ENCODE measurements at places on chromosomes 3 and 15. TPM values are rescaled to one million over a fixed set of nuclear protein-coding genes. Genes with fewer than 3 reads are reported as not detected.

PSMD2 gene
- total RNA-seq = 150 TPM

C3orf70 gene
- total RNA-seq = not detected

GNAT1 gene
- total RNA-seq = not detected

AADACL2 gene
- total RNA-seq = not detected

CDHR4 gene
- not detected for total RNA-seq

FOXP1 gene
- 420 TPM for total RNA-seq

CCR4 gene
- total RNA-seq = 0.23 TPM

GOLGA6B gene
- total RNA-seq = not detected

WDR93 gene
- total RNA-seq = 0.19 TPM

FANCD2OS gene
- not detected for total RNA-seq

ZNF502 gene
- 6.0 TPM for total RNA-seq

GRCh38 chr15:25682340-25682739 is 180.8 kb downstream of the ATP10A start:
- no peak overlapping the region for H3K4me3 ChIP-seq
- H3K27ac ChIP-seq = no peak overlapping the region
- H3K27me3 ChIP-seq = no peaks in the 10 kb centered on the region

GRCh38 chr15:78850941-78851755 is 21.5 kb upstream of the MORF4L1 start:
- H3K4me1 ChIP-seq = no peaks in the 10 kb centered on the region
- DNase-seq = no peak
- H3K4me3 ChIP-seq = no peak overlapping the region
- no peaks in the 10 kb centered on the region for H3K36me3 ChIP-seq

DNA sequence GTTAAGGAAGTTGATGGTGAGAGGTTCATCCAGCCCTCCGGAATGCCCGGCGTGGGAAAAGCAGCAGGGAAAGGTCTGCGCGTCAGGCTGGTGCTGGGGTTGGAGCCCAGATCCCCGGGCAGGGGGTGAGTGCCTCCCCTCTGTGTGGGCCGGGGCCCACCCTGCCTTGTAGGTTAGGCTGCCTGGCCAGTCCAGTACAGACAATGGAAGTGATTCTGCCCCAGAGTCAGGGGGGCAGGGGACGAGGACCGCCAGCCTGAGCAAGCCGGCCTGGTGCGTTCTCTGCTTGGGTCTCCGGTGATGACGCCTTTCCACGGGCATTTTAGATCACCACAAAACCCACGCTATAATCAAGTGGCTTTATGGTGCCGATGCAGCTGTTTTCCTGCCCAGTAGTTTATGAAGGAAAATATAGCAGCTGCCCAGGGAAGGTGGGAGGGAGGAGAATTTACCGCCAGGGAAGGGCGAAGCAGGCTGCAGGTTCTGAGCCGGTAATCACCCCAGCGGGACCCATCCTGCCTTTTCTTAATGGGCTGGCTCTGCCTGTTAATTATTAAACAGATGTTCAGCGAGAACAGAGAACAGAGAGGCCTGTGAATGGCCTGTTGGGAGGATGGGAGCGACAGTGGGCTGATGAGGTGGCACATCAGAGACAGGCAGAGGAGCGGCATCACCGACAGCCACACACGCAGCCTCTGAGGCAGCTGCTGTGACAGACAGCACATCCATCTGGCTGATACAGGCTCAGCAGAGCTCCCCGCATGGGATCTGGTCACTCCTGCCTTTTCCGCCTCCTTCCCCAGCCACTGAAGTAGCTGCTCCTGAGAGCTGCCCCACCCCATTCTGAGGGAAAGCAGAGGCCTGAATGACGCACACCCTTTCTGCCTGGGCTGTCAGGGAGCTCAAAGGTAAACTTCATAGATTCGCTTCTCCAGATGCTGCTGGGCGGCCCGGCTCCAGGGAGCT is 35.2 kb downstream of the BDH1 start:
- H3K27ac ChIP-seq = peak overlapping the region; percentile 82
- no peak overlapping the region for H3K4me3 ChIP-seq
- no peak for DNase-seq
- peaks cover 40% of the 10 kb centered on the region for H3K36me3 ChIP-seq
- H3K4me1 ChIP-seq = peaks cover 25% of the 10 kb centered on the region

GRCh38 chr3:106347350-106347749 is 478.5 kb upstream of the CBLB start:
- no peaks in the 10 kb centered on the region for H3K27me3 ChIP-seq
- DNase-seq = no peak
- peaks cover 10% of the 10 kb centered on the region for H3K4me1 ChIP-seq
- H3K27ac ChIP-seq = no peak overlapping the region
- peaks cover 2% of the 10 kb centered on the region for H3K36me3 ChIP-seq

GRCh38 chr15:60591496-60592370 is 112.8 kb upstream of the ICE2 start:
- peak overlapping the region; percentile 89 for H3K27ac ChIP-seq
- peaks cover 48% of the 10 kb centered on the region for H3K4me1 ChIP-seq
- DNase-seq = peak; percentile 48
- no peaks in the 10 kb centered on the region for H3K36me3 ChIP-seq
- H3K27me3 ChIP-seq = no peaks in the 10 kb centered on the region
- H3K4me3 ChIP-seq = peak overlapping the region; percentile 79

DNA sequence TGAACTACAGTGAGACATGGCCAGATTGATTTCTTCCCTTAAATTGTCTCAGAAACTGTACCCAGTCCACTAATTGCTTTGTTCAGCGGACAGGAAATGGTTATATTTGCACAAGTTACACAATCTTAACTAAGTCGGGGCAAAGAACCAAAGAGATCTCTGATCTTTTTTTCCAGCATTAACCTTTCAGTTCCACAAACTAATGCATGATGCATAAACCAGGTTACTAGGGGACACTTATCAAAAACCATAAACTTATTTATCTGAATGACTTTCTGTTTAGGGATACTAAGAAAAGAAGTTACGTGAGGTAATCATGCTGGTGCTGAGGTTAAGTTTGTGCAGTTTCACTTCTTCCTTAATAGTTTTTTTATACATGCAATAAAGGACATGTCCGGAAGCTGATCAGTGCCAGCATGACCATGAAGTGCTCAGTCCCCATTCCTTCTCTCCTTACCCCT is 22.4 kb downstream of the FNDC3B start:
- H3K27me3 ChIP-seq = no peaks in the 10 kb centered on the region
- no peak overlapping the region for H3K27ac ChIP-seq
- peaks cover 16% of the 10 kb centered on the region for H3K36me3 ChIP-seq
- H3K4me1 ChIP-seq = peaks cover 34% of the 10 kb centered on the region
- H3K4me3 ChIP-seq = no peak overlapping the region

GRCh38 chr15:91108421-91108820 is 8.4 kb downstream of the SV2B start:
- peaks cover 53% of the 10 kb centered on the region for H3K27me3 ChIP-seq
- no peaks in the 10 kb centered on the region for H3K36me3 ChIP-seq
- H3K4me3 ChIP-seq = no peak overlapping the region
- no peaks in the 10 kb centered on the region for H3K4me1 ChIP-seq
- DNase-seq = no peak
- no peak overlapping the region for H3K27ac ChIP-seq

DNA sequence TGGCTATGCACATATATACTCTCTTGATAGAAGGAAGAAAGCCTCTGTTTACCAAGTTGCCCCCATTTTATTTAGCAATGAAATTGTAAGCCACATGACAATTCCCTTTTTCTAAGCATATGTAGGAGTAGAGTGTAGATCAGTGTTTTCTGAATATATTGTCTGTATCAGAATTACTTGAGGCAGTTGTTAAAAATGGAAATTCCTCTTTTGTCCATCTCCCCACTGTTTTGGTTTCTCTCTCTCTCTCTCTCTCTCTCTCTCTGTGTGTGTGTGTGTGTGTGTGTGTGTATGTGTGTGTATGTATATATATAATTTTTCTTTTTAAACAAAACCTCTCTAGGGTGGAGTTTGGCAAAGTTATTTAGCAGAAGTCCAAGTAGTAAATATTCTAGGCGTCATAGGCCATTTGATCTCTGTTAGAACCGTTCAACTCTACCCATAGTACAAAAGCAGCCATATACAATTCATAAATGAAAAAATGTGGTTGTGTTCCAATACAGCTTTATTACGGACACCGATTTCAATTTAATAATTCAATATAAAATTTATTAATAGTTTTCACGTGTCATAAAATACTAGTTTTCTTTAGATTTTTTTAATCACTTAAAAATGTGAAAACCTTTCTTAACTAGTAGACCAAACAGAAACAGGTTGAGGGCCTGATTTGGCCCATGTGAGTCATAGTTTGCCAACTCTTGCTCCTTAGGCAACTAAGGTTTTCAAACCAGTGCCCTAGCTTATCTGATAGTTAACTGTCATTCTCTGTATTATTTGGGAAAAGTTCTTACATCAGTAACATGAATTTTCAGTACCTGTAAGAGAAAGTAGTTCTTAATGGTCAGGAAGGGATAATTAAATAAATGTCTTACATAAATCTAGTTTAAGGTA is 39.8 kb downstream of the UBE2E1 start:
- H3K4me3 ChIP-seq = no peak overlapping the region
- peaks cover under 1% of the 10 kb centered on the region for H3K36me3 ChIP-seq
- no peak overlapping the region for H3K27ac ChIP-seq
- DNase-seq = no peak

DNA sequence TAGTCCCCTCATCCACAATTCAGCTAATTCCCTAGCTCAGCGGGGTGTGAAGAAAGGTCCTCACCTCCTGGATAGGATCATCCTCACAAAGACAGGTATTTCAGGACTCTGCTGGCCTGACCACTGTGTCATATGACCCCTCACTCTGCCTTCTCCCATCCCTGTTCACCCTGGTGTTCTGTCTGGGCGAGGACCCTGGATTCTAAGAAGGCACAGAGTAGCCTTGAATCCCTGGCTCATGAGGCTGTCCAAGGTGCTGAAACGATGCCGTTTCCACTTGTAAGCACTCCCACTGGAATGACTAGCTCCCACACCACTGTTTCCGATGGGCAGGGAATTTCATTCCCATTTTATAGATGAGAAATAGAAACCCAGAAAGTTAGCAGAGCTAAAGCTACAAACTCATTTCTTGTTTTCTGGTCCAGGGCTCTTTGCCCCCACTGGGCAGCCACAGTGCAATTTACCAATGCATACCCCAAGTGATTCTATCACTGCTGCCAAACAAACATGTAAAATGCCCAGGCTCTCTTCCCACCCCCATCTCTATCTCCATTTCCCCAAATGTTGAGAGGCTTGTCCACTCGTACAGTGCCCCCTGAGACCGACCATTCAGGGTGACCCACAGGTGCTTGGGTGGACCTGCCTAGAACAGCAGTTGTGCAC is 83.2 kb downstream of the RAB11A start:
- no peak overlapping the region for H3K27ac ChIP-seq
- H3K4me1 ChIP-seq = no peaks in the 10 kb centered on the region
- no peak for DNase-seq
- H3K27me3 ChIP-seq = peaks cover 3% of the 10 kb centered on the region
- no peaks in the 10 kb centered on the region for H3K36me3 ChIP-seq
- H3K4me3 ChIP-seq = no peak overlapping the region

DNA sequence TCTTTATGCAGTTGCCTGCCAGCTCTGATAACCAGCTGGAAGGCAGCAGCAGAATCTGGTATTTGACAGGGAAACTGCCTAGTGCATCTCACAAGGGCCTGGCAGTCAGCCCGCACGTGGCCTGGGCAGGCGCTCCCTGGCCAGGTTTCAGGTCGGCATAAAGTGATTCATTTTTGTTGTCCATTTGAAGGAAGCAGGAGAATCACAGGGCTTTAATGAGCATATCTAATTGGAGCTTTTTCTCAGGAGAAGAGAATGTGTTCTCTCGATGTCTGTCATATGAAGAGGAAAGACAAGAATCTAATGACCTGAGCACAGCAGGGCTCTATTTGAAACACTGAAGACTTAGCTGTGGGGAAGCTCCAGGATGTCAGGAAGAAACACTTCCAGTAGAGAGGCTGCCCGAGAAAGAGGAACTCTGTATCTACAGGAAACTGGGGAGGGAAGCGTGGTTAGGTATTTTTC is 98.8 kb upstream of the MB21D2 start:
- H3K4me1 ChIP-seq = no peaks in the 10 kb centered on the region
- DNase-seq = no peak
- no peaks in the 10 kb centered on the region for H3K36me3 ChIP-seq
- no peak overlapping the region for H3K27ac ChIP-seq

GRCh38 chr3:61780455-61781228 is 219.3 kb downstream of the PTPRG start:
- no peak overlapping the region for H3K27ac ChIP-seq
- no peaks in the 10 kb centered on the region for H3K4me1 ChIP-seq
- no peaks in the 10 kb centered on the region for H3K27me3 ChIP-seq
- H3K36me3 ChIP-seq = no peaks in the 10 kb centered on the region
- H3K4me3 ChIP-seq = no peak overlapping the region
- no peak for DNase-seq

DNA sequence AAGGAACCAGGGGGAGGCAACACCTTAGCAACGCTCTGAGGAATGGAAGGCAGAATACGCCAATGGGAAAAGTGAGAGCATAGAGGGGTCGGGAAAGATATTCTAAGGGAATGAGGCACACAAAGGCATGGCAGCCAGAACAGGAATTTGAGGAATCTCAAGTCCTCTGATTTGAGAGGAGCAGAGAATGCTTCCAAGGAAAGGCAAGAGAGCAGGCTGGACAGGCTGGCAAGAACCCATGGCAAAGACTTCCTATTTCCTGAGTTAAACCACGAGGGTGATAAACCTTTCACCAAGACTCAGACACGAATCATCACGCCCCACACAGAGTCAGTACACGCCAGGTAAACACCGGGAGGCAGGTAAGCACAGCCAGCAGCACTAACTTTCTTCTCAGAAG is 109.8 kb downstream of the IGF2BP2 start:
- H3K27ac ChIP-seq = no peak overlapping the region
- DNase-seq = no peak
- peaks cover 2% of the 10 kb centered on the region for H3K4me1 ChIP-seq
- H3K36me3 ChIP-seq = no peaks in the 10 kb centered on the region

GRCh38 chr3:111068574-111068973 is 3.0 kb upstream of the NECTIN3 start:
- H3K27ac ChIP-seq = no peak overlapping the region
- DNase-seq = no peak
- peaks cover 8% of the 10 kb centered on the region for H3K27me3 ChIP-seq
- H3K4me1 ChIP-seq = peaks cover 25% of the 10 kb centered on the region
- H3K4me3 ChIP-seq = no peak overlapping the region

GRCh38 chr3:108283006-108283405 is 13.3 kb upstream of the HHLA2 start:
- no peak overlapping the region for H3K27ac ChIP-seq
- H3K4me3 ChIP-seq = no peak overlapping the region
- peaks cover 2% of the 10 kb centered on the region for H3K27me3 ChIP-seq
- DNase-seq = no peak
- peaks cover 23% of the 10 kb centered on the region for H3K36me3 ChIP-seq
- H3K4me1 ChIP-seq = no peaks in the 10 kb centered on the region

DNA sequence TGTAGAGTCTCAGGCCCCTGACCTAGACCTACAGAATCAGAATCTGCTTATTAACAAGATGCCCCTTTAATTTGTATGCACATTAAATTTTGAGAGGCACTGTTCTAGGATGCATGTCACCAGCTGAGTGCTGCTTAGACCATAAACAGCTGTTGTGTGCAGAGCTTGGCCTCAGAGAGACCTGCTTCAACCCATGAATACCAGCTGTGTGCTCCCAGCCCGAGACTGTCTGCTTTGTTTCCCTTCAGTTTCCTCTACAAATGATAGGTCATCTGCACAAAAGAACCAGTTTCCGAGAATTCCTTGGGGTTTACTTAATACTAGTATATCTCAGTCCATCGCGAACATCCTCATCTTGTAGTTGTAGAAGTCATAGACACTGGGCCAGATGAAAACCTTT is 158.5 kb upstream of the PFN2 start:
- no peak overlapping the region for H3K4me3 ChIP-seq
- no peak for DNase-seq
- no peak overlapping the region for H3K27ac ChIP-seq

All from naive thymus-derived CD8-positive, alpha-beta T cell (primary cell).